ENCODE measurements at places on chromosomes 5 and 9.

DNA sequence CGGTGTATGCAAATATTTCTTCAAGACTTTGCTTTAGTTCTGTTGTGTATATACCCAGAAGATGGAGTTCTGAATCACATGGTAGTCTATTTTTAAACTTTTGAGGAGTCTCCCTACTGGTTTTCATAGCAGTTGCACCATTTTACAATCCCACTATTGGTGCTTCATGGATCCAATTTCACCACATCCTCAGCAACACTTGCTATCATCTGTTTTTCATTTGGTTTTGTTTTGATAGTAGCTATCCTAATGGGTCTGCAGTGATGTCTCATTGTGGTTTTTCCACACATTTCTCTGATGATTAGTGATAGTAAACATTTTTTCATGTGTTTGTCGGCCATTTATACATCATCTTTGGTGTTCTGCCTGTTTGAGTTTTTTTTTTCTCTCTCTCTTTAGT is 1339.3 kb downstream of the EFNA5 start:
- DNase-seq: no peak

- DNase-seq: no peak
Measured at GRCh38 chr5:173229382-173229959, 5.5 kb downstream of the NKX2-5 start.

DNA sequence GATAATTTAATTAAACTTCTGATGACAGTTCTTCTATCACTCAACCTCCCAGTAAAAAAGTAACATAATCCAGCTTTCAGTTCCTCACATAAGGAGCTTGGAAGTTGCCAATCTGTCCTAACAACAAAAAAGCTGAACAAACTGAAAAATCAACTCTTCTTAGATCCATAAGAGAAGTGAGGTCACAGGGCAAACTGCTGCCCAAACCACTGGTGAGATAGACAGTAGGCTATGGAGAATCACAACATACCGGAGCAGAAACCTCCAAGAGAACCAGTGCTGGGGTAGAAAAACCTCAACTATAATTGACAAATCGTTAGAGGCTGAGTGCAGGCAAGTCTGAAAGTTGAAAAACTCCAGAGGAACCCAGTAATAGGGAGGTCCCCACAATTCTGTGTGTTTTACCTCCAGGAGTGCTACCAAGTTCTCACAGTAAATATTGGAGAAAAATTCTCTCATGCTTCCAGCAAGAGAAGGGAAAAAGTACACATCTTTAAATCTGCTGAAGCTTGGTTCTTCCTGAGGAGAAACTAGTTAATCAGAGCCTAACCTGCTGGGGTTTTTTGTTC is 300.0 kb downstream of the PDE4D start:
- DNase-seq: no peak

DNA sequence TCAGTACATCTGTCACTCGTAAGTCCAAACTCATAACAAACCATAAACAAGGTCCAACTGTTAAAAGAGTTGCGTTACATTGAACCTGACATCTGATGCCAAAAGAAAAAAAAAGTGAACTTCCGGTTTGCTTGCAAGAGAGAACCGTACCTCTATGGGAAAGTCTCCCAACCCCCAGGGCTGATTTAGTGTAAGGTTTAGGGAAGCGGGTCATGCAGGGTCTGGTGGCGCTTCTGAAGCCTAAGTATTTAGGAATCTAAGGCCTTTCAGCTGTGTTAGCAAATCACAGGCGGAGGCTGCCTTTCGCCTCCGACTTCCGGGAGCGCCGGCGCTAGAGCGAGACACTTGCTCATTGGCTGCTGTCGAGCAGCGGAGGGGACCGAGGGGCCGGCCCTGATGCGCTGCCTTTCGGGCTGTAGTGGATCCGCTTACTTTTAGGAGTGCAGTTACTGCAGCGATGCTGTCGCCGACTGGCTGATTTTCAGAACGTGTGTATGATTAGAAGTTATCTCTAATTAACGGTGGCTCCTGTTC is 12.0 kb upstream of the GNPDA1 start:
- DNase-seq: peak; percentile 85

DNA sequence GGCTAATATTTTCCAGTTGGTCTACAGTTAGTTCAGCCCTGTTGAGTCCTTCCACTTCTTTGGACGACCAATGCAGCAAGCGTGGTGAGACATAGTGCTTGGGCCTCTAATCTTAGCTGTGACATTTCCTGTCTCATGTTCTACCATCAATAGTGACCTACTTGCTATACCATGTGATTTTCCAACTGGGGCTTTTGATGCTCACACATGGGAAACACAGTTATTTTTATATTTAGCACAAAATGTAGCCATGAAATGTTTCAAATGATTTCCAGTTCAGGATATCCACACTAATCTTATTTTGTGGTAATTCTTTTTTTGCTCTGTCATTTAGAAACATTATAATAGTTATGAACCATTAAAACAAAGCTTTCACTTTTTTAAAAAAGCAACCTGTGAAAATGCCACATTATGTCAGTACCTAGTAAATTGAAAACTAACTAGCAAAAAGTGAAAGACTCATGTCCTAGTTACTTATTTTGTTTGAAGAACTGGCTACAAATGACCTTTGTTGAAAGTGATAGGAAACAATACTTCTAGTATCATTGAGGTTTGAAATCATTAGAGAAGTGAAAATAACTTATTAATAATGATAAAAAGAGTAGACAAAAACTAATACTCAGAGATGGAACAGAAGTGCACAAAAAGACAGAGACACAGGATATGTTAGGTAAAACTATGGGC is 18.3 kb downstream of the MARCHF3 start:
- DNase-seq: no peak

DNA sequence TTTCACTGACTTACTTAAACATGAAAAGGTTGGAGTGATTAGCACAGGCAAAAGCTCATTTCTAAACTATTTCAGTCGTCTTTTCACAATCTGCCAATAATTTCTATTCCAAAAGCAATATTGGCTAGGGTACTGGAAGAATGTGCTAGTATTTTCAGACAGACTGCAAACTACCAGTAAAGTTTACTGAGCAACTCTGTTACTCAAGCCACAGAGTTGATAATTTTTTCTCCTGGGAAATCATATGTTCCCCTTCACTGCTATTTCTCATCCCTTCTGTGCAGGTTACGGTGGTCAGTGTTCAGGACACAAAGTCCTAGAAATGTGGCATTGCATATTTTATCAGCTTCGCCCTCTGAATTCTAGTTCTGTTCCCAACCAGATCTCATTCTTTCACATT is 343.3 kb upstream of the TNC start:
- no peak for DNase-seq

- no peak for DNase-seq
Measured at GRCh38 chr5:72598401-72599064, 91.3 kb upstream of the ZNF366 start.

DNA sequence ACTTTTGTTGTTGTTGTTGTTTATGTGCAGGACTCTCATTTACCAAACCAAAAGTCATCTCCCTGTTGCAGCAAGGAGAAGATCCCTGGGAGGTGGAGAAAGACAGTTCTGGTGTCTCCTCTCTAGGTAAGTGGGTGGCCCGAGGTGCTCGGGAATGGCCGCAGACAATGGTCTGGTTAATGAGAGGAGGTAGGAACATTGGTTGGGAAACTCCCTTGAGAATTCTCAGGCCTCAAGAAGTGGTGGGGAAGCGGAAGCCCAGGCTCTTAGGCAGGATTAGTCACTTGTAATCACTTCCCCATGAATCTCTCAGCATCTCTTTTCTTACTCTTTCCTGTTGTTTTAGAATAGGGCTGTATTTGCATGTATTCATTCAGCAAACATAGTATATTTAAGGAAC is 7.2 kb downstream of the ZNF354B start:
- DNase-seq: no peak

DNA sequence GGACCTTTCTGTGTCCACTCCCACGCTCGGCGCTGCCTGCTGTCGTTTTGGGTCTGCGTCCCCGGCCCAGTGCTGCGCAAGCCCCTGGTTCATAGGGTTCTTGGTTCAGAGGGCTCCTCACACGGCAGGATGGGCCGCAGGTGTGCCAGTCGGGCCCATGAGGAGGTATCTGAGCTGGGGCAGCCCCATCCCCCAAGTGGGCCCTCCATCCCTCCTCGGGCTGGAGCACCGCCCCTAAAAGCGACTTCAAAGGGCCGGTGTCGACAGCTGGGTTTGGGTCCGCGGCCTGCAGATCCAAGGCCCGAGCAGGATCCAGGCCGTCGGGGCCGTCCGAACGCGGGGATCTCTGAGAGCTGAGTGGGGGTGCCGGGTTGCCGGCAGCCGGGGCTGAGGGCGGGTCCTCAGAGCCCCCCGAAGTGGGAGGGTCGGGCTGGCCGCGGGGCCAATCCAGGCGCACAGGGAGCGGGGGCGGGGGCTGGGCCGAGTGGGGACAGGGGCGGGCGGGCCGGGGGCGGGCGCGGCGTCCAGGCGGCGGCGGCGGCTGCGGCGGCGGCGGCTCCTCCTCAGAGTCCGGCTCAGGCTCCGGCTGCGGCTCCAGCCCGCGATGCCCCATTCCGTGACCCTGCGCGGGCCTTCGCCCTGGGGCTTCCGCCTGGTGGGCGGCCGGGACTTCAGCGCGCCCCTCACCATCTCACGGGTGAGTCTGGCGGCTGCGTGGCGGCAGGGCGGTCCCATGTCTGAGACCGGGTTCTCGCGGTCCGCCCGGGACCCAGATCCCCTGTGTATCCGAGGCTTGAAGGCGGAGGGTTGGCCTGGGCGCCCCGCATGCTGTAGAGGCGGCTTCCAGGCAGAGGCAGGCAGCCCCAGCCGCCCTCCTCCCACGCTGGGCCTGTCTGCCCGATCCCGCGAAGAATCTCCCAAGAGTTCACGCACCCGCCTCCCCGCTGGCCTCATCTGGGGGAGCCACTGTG is at the start of gene PDLIM4:
Gene PDLIM4 (plus strand): TSS at position 566 of the 971 bp plus-strand sequence. CDS start 39 bp downstream, at position 605.
- DNase-seq: peak; percentile 23

DNA sequence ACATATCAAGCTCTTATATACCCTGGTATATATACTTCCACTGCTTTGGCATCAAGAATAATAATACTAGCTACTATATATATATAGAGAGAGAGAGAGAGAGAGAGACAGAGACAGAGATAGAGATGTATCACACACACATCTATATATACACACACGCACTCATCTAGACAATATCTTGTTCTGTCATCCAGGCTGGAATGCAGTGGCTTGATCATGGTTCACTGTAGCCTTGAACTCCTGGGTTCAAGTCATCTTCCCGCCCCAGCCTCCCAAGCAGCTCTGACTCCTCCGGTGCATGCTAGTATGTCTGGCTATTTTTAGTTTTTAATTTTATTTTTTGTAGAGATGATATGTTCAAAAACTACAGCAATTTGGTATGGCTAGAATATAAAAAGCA is 22.5 kb downstream of the ANKHD1 start:
- no peak for DNase-seq

DNA sequence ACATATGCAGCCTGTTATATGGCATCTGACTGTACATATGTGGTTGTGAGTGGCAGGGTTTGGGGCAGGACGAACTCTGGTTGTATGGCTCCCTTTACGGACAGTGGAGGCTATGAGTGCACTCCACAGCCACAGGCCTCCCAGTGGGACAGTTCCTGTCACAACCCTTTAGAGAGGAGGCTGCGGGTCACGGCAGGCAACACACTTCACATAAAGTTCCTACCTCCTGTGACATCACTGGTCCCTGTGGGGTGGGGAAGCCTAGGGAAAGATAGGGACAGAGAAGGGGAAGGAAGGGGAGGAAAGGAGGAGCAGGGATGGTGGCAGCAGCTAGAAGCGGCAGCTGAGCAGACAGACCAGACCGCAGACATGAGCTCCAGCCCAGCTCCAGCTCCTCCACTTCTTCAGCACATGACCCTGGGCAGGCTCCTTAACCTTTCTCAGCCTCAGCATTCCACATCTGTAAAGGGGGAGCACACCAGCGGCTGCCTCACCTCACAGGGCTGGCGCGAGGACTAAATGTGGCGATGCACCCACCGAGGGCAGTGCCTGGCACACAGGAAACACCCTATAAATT is 27.4 kb upstream of the CORO2A start:
- no peak for DNase-seq

DNA sequence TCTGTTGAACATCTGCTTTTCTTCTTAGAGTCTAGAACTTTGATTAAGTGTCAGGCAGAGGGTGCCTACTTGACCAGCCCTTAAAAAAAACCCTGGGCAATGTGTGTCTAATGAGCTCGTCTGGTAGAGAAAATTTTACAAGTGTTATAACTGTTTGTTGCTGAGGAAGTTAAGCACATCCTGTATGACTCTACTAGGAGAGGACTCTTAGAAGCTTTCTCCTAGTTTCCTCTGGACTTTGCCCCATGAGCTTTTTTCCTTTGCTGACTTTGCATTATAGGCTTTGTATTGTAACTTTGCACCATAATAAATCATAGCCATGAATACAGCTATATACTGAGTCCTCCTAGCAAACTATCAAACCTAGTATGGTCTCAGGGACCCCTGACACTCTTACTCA is 39.4 kb downstream of the GNG10 start:
- DNase-seq: peak; percentile 66

- DNase-seq: no peak
Measured at GRCh38 chr5:159405611-159406031, 75.3 kb upstream of the IL12B start.

DNA sequence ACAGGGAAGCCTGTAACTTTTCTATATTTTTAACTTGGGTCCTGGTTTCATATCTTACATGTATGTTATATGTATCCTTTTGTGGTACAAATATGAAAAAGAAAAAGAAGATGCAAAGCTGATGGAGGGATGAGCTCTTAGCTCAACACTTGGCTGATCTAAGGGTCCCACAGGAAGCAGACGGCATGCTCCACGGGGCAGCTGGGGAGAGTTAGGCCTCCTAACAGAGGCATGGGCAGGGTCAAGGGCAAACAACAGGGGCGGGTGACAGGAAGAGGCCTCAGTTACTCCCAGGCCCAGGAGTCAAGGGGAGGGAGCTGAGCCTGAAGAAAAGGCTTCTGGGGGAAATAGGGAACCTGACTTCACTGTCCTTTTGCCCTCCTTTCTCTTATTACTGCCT is 287.2 kb downstream of the ZSWIM6 start:
- no peak for DNase-seq

- no peak for DNase-seq
Measured at GRCh38 chr9:89985068-89985467, 380.3 kb downstream of the GADD45G start.

DNA sequence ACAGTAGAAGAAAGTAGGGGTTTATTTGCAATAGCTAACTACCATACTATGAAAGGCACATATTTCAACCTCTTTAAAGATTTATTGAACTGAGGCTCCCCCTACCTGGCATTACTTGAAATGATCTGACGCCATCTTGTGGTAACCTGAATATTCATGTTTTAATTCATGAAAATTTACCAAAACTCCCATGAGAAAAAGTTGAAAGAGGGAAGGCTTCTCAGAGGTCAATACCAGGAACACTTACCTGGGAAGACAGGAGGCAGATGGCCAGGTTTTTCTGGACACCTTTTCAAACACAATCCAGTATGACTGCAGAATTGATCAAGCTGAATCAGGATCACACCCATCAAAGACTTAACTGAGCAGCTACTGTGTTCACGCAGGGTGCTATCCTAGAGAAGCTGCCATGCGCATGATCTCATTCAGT is 9.4 kb downstream of the PRELID2 start:
- no peak for DNase-seq

GRCh38 chr5:162565-163337 is 28.5 kb upstream of the LRRC14B start:
- no peak for DNase-seq

GRCh38 chr5:119220576-119221197 is 135.1 kb upstream of the TNFAIP8 start:
- DNase-seq: no peak
